ENCODE measurements at places on chromosomes 6 and 20. TPM values are rescaled to one million over a fixed set of nuclear protein-coding genes. Genes with fewer than 3 reads are reported as not detected.

The DDO gene
- total RNA-seq = 0.97 TPM

The C6orf132 gene
- total RNA-seq = 1.0 TPM

The FAM110A gene
- total RNA-seq = 0.59 TPM

The MYH7B gene
- not detected for total RNA-seq

The MLIP gene
- total RNA-seq = not detected

DNA sequence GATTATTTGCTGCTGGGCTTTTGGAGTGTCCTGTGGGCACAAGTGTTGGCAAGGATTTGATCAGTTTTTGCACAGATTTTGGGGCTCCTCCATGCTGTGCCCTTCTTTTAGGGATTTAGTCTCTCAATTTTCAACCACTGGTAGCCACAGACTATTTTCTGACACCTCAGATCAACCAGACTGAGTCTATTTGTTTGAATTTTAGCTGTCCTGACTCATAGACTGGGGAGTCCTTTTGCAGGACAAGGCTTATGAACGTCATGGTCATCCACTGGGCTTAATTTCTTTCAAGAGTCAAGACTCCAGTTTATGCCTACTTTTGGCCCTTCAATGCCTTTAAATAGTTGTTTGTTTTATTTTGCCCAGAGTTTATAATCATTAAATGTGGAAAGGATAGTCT is 59.3 kb downstream of the BCKDHB start:
- H3K4me3 ChIP-seq = no peak overlapping the region
- H3K36me3 ChIP-seq = no peaks in the 10 kb centered on the region

DNA sequence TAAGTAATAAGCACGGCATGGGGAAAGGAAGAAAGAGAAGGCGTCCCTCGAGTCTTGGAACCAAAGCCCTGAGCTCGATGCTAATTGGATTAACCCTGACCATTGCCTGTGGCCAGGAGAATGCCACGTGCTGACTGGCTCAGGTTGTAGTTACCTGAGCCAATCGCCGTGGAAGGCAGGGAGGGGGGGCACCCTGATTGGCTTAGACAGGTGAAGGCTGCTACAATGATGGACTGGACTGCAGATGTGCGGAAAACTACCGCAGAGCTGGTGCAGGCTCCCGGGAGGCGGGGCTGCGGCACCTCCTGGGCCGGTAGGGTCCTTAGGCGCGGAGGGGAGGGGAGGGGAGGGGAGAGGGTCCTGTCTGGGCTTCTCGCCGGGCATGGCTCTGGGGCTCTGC is 121.3 kb downstream of the TFAP2C start:
- DNase-seq = no peak
- H3K27ac ChIP-seq = no peak overlapping the region
- H3K4me3 ChIP-seq = no peak overlapping the region

DNA sequence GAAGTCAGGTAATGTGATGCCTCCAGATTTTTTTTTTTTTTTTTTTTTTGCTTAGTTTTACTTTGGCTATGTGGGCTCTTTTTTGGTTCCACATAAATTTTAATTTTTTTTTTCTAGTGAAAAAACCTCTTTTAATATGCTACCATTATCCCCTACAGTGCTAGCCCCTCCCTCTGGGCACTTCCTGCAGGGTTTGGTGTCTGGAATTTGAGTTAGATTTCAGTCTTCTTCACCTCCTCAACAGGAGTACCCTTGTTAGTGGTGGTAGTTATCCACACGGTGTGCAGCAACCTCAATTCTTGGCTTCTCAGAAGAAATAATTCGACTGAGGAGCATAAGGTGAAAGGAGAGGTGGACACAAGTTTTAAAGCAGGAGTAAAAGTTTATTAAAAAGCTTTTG is 128.8 kb upstream of the SYNCRIP start:
- DNase-seq = no peak
- H3K27me3 ChIP-seq = no peaks in the 10 kb centered on the region
- no peaks in the 10 kb centered on the region for H3K36me3 ChIP-seq
- H3K4me1 ChIP-seq = no peaks in the 10 kb centered on the region
- no peak overlapping the region for H3K4me3 ChIP-seq
- H3K27ac ChIP-seq = no peak overlapping the region

- H3K4me3 ChIP-seq = no peak overlapping the region
- no peak overlapping the region for H3K27ac ChIP-seq
- H3K27me3 ChIP-seq = no peaks in the 10 kb centered on the region
- DNase-seq = peak; percentile 85
These were observed 2.9 kb upstream of the BMP6 start for GRCh38 chr6:7723041-7723447.

- H3K4me1 ChIP-seq = peaks cover 11% of the 10 kb centered on the region
- H3K27me3 ChIP-seq = no peaks in the 10 kb centered on the region
- no peak for DNase-seq
- H3K27ac ChIP-seq = no peak overlapping the region
- H3K36me3 ChIP-seq = no peaks in the 10 kb centered on the region
These were observed 42.9 kb upstream of the PIM1 start for GRCh38 chr6:37126961-37127616.

DNA sequence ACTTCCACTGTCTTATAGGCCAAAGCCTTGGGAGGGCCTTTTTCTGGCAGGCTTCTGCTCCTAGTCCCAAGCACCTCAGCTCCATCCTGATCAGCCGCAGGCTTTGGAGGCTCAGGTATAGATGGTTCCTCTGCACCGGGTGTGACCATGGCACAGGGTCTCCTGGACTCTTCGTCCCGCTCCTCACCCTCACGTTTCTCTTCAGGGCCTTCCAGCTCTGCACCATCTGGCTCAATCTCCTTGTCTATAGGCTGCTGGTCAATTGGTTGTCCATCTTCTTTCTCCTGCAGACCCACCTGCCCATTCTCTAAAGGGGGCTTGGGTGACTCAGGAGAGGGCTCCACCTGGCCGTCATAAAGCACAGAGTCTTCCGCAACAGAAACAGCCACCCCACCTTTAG is 37.0 kb downstream of the BFSP1 start:
- H3K4me1 ChIP-seq = no peaks in the 10 kb centered on the region
- H3K27me3 ChIP-seq = no peaks in the 10 kb centered on the region
- H3K36me3 ChIP-seq = no peaks in the 10 kb centered on the region
- no peak overlapping the region for H3K4me3 ChIP-seq

DNA sequence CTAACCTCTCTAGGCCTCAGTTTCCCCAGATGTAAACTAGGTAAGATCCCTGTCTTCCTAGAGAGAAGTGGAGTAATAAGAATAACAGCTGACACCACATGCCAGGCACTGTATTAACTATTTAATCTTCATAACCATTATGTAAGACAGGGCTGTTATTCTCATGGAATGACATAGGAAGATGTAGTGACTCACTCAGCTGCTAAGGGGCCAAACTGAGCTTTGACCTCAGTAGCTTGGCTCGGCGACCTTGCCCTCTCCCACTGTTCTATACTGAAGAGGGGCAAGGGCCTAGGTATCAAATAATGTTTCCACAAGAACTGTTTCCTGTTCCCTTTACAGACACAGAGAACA is 2.9 kb upstream of the MDGA1 start:
- H3K27ac ChIP-seq = no peak overlapping the region
- H3K36me3 ChIP-seq = no peaks in the 10 kb centered on the region
- DNase-seq = no peak
- no peaks in the 10 kb centered on the region for H3K4me1 ChIP-seq
- H3K4me3 ChIP-seq = no peak overlapping the region

Measured in uterus (tissue), 4 donors.